Amygdala (tissue), 56 donors: ENCODE measurements at places on chromosomes 13 and 19.
A peak's percentile ranks its signal among the peaks of the same experiment; 100 is the strongest.

DNA sequence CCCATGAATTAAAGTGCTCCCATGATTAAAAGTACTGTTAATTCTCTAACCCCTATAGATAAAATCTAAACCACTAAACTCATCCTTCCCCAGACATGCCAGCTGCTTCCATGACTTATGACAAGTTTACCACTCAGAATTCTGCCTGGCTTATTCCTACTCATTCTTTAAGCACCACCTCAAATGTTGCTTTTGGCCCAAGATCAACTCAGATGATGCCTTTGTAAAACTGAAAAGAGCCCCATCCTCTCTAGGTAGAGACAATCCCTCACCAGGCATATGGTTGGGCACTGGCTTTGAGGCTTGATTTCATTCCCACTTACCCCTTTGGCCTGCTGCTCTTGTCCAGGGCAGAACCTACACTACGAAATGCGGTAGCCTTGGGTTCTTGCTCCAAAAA lies 250.0 kb downstream of the DNAJC15 start:
- no peak for DNase-seq

GRCh38 chr13:32936716-32937115 lies 79.5 kb upstream of the KL start:
- DNase-seq, result no peak

DNA sequence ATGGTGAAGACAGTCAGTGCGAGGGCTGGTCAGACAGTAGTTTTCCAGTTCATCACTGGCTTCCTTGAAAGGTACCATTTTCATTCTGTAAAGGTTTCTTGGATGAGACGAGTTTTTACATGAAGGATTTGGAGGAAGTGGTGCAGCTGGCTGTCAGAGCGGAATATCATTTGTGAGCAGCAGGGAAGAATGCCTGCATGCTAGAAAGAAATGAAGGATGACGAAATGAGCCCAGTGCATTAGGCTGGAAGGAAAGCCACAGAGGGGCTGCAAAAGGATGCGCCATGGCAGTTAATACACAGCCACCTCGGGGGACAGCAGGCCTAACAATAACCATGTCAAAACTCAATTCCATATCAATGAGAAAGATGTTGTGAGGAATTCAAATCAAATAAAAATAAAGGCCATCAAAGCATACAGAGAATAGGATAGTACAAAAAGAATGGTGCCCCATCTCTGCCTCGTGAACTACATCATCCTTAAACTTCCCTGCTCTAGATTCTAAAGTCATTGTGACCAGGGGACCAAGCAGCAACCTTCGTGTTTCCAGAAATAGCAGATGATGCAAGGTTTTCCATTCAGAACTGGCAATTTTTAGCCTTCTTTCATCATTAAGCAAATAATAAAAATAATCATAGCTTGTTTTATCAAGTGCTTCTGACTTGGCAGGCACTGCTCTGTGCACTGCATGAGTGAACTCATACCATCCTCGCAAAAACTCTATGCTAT lies 504.2 kb downstream of the RFC3 start:
- no peak for DNase-seq

DNA sequence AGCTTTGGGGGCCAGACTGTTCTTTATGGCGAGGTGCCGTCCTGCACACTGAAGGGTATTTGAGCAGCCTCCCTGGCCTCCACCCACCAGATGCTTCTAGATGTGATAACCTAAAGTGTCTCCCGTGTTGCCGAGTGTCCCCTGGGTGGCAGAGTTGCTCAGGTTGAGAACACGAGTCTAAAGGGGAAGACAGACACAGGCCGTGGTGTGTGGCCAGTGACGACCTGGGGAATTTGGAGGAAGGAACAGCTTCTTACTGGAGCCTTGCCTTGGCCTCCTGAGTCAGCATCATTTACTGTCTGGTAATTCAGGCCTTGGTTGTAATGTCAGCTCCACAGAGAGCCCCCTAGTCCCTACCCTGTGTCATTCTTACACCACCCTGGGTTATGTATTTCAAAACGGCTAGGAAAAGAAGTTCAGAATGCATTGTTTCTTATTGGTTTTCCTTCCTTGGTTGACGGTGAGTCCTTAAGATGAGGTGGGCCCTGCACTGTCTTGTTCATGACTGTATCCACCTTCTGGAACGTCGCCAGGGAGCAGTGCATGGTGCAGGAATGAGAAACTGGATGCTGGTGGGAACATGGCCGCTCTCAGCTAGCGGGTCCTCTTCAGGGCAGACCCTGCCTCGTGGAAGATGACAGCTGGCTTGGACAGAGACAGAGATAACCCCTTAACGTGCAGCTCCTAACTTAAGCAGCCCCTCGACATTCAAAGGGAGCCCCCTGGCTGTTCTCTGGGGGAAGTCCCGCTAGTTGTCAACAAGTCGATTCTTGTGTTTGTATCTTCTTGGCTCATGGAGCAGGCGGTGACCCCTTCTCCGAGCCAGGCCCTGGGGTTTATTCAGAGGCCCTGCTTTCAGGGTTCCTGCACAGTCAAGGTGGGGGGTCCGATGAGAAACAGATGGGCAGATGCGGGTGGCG lies 7.2 kb downstream of the SIN3B start:
- DNase-seq, result no peak

DNA sequence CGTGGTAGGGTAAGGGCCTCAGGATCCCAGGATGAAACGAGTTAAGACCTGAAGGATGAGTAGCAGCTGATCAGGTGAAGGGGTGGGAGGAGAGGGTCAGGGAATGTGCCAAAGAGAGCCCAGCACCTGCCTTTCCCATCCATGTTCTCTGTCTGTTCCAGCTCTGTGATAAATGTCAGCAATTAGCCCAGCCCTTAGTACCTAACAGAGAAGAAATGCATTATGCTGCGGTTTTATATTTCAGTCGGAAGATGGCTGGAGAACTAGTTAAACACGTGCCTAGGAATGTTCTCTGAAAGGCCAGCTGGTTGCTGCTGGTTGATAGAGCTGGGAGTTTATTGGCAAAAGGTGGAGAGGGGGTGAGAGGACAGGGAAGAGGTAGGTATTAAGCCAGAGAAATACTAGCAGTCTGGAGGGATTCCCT lies 268.2 kb downstream of the SHISA2 start:
- DNase-seq, result no peak

GRCh38 chr13:47233734-47234133 lies 336.9 kb upstream of the HTR2A start:
- no peak for DNase-seq

- DNase-seq, result no peak
Observed at GRCh38 chr13:33872005-33872351, 54.0 kb downstream of the RFC3 start.

GRCh38 chr19:30376826-30377425 lies 4.7 kb downstream of the ZNF536 start:
- DNase-seq, result no peak

- no peak for DNase-seq
Observed at GRCh38 chr13:106041445-106041844, 494.0 kb downstream of the EFNB2 start.

GRCh38 chr19:13597640-13598039 lies 91.4 kb upstream of the CACNA1A start:
- peak; percentile 37 for DNase-seq

DNA sequence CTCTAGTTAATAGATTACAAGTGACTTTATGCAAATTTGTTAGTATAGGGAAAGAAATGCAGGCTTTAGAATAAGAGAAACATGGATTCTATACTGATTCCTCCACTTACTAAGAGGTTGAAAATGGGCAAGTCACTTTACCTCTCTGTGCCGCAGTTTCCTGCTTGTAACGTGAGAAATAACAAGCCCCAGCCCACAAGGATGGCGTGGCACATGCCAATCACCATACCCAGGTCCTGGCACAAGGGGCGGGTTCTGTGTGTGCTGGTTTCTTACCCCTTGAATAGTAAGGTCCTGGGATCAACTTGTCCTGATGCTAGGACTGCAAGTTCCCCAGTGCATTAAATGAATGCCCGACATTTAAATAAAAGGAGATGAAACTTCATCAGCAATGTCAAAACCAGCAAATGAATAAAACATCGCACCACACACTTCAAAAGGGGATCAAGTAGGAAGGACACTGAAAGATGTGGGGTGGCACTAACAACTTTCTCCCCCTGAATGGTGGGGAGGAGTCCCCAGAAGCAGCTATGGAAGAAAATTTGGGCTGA lies 7.9 kb upstream of the SIGLEC9 start:
- no peak for DNase-seq

- no peak for DNase-seq
Observed at GRCh38 chr19:18488838-18489626, 32.8 kb downstream of the ELL start.

DNA sequence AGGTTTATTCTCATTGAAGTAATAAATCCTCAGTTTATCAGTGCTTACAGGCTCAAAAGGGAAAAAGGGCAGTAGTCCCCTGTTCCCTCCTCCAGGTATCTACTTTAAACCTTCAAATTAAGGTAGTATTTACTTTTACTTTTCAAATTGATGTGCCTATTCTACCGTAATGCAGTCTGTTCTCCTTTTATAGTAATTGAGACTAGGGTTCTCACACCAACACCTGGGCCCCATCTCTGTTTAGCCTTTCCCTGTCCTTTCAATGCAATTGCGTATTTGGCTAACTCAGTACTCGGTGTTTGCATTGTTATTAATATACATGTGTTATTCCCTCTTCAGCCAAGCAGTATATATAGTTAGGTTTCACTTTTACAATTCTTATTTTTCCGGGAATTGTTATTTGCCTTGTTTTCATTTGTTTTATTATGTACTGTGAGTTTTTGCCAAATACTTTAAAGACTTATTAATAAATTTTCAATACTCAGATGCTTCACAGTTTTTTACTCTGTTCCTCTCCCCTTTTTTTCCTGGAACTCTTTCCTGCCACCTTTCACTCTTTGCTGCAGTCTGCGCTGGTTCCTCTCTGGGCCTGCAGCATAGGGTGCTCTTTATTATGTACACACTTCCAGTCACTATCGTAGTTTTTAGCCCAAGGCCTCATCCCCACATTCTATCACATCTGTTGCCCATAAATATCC lies 30.3 kb downstream of the USPL1 start:
- DNase-seq, result no peak

DNA sequence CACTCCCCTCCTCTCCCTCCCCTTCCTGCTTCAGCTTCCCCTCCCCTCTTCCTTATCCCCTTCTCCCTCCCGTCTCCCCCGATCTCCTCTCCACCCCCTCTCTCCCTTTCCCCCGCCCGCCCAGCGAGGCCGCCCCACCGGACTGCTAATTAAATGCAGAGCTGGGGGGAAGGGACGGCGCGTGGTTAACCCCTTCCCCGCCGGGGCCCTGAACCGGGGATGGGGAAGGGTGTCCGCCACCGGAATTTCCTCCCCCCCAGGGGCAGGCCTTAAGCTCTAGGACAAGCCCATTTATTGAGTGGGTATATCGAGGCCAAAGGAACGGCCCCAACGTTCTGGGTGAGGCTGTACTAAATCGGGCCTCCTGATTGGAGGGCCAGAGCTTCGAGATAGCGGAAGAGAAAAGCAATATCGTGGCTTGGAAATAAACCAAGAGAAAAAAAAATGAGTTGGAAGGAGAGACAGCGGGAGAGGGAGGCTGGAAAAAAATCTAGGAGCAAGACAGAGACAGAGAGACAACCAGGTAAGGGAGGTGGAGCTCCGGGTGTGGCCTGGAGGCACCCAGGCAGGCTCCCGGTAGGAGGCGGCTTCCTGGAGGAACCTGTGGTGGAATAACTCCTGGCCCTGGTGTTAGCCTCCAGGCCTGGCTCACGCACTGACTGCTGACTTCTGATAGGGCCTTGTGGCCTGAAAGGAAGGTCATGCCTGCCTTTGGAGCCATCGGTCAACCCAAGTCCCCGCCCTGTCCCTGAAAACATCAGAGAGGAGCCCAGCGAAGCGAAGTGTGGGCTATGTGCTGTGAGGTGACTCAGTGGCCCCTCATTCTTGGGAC lies 11.6 kb upstream of the JUND start:
- peak; percentile 74 for DNase-seq

- DNase-seq, result no peak
Observed at GRCh38 chr13:50353651-50354415, 338.6 kb downstream of the KCNRG start.

- DNase-seq, result no peak
Observed at GRCh38 chr13:40983259-40983658, 35.9 kb downstream of the ELF1 start.

GRCh38 chr13:33746867-33747266 lies 71.1 kb upstream of the RFC3 start:
- DNase-seq, result no peak

GRCh38 chr19:38555200-38555599 lies 62.6 kb downstream of the MAP4K1 start:
- no peak for DNase-seq

- no peak for DNase-seq
Observed at GRCh38 chr19:16445238-16446107, 26.3 kb downstream of the EPS15L1 start.
